ENCODE measurements at places on chromosomes 11 and 22.

GRCh38 chr11:126192361-126192760, 19.1 kb downstream of the RPUSD4 start:
- no peak for DNase-seq

DNA sequence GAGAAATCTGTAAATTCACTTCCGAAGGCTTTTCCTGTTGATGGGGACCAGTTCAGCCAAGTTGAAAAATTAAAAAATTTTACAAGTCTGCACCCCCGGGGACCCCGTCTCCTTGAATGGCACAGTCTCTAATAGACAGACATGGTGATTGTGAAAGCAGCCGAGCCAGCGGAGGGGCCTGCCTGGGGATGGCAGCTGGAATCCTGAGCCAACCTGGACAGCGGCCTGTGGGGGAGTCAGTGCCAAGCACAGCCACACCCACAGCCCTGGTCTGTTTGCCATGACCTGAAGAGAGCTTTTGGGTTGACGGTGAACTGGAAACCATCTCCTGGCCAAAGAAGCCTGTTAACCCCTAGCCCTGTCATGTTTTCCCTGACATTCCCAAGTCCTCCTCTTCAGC, 64.7 kb downstream of the PARVG start:
- DNase-seq: no peak

- peak; percentile 71 for DNase-seq
Observed at GRCh38 chr11:12800032-12800671, 125.9 kb downstream of the TEAD1 start.

DNA sequence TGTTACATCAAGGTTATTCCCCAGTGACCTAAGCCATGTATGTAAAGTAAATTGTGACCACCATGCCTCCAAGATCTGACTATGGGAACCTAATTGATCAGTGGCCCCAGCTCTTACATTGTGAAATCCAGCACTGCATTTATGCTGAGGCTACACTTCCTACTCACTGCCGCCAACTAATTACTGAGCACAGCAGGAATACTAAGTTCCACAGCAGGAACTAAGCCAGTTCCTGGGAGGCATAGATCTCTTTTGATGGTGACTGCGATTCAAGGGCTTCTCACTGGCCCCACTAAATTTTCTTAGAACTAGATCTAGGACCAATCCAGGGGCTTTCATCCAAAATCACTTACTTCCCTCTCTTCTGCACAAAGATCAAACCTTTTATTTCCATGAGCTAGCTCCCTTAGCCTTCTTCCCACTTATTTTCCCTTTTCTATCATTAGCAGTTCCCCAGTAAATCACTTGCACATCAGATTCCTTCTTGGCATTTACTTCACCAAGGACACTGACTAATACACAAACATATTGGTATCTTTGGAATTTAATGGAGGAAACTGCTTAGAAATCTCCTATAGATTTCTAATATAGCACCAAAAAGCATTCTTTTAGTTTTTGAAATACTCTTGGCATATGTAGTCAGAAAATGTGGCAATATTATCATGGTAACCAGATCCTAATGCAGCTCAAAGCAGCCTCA, 46.0 kb downstream of the CNTN5 start:
- DNase-seq: no peak

- no peak for DNase-seq
Observed at GRCh38 chr11:119481667-119482400, 58.9 kb upstream of the THY1 start.

- no peak for DNase-seq
Observed at GRCh38 chr22:50302564-50302963, 4.9 kb downstream of the PLXNB2 start.

DNA sequence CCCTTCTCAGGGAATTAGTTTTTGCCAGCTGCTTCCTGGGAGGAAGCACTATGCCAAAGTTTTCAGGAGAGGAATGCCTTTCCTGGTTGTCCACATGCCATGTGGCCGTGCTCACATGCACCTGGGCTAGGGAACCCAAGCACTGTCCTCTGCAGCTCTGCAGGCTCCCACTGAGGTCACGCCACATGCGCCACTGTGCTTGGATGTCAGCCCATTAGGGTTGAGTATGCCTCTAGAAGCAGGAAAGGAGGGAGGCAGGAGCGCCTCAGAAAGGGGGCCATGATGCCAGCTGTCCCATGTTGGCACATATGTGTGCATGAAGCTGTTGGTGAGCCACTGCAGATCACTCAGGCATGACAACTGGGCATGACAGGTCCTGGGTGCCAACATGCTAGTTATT, 81.6 kb upstream of the SUSD2 start:
- DNase-seq: no peak

DNA sequence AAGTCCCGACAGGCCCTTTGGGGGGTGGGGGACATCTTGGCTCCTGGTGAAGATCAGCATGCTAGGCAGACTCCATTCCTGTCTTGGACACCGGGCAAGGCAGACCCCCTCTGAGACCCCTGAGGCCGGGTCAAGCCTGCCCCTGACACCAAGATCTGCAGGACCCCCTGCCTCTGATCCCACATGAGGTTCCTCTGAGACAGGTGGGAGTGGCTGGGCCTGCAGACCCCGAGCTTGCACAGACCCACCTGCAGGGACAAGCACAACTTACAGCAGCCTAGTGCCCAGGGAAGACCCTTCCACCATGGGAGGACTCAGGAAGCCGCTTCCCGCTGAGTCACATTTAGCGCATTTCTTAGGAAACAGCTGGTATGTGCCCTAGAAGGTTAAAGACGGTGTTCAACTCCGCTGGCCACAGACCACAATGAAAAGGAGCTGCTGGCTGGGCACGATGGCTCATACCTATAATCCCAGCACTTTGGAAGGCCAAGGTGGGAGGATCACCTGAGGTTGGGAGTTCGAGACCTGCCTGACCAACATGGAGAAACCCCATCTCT, 15.5 kb downstream of the ARVCF start:
- no peak for DNase-seq

DNA sequence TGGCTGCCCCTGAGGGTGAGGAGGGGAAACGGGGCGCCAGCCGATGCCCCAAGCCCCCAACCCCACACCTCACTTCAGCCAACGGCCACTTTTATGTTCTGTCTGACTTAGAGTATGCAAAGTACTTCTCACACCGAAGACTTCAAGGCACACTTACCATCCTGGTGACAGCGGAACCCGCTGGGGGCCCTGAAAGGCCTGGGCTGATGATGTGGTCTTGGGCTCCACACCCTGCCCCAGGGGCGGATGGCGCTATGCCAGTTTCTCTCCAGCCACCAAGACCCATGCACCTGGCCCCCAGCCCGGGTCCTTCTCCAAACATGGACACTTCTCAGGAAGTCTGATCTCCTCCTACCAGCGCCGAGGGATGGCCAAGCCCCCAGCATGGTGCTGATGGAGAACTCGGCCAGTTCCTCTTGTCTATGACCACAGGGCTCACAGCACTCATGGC, 175.4 kb downstream of the CTTN start:
- DNase-seq: no peak

- no peak for DNase-seq
Observed at GRCh38 chr22:46165977-46166376, 15.7 kb downstream of the PPARA start.

GRCh38 chr11:87359401-87359800, 321.7 kb downstream of the TMEM135 start:
- DNase-seq: no peak

GRCh38 chr22:22366537-22366936, 122.0 kb downstream of the VPREB1 start:
- DNase-seq: no peak

GRCh38 chr11:1936072-1936780, 10.9 kb upstream of the MRPL23 start:
- no peak for DNase-seq

DNA sequence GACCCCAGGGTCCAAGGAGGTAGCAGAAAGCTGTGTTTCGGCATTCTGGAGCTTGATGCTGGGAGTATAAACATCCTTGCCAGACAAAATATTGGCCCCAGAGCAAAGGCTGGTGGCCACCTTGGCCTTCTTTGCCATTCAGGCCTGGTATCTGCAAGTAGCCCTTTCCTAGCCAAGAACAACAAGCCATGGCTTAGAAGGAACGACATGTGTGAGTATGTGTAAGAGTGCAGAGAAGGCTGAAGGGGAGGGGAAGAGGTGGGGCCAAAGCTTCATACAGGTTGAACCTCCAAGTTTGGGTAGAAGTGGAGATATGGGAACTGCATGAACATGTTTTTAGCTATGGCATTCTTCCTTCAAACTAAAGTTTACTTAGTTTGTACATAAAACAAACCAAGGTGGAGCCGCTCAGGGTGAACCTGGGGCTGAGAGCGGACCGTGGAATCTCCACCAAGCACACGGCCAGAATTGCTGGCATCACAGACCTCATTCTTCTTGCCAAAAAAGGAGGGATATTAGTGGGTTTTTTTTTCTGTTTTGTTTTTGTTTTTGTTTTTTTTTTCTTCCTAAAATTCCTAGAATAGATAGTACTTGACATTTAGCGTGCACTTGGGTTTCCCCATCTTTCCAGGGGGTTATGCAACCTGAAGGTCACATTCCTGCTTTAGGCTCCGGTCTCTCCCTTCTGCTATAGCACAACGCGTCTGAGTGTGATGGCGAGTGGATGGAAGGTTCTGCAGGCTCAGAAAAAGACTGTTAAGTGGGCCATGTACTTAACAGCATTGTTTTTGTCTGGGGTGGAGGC, 70.9 kb downstream of the ADAMTS15 start:
- DNase-seq: no peak

DNA sequence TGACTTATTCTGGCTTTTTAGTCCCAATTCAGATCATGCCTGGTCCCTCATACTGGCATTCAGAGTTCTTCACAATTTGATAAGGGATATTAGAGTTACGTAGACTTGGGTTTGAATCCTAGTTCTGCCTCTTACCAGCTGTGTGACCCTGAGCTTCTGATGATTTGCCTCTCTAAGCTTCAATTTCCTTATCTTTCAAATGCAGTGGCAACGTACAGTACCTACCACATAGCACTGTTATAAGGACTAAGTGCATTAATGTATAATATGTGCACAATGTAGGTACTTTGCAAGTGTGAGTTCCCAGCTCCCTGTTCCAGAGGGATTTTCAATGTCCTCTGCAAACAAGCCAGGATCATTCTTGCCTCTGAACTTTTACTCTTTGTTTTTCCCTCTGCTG, 7.3 kb downstream of the RHOG start:
- DNase-seq: no peak

DNA sequence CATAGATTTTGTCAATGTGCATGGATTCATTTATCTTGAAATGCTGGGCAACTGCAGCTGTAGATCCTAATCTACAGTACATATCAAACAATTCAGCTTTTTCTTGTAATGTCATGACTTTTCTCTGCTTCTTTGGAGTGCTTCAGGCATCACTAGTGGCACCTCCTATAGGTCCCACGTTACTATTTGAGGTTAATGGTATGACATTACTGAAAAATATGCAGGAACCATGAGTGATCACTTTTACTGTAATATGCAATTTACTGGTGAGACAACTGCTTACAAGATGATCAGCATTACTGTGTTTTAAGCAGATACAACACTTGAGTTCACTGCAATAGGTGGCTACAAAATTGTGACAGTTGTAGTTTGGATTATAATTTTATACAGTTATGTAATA, 3.0 kb downstream of the CENATAC start:
- peak; percentile 40 for DNase-seq

GRCh38 chr11:7252683-7253213, 1.0 kb downstream of the SYT9 start:
- DNase-seq: no peak

DNA sequence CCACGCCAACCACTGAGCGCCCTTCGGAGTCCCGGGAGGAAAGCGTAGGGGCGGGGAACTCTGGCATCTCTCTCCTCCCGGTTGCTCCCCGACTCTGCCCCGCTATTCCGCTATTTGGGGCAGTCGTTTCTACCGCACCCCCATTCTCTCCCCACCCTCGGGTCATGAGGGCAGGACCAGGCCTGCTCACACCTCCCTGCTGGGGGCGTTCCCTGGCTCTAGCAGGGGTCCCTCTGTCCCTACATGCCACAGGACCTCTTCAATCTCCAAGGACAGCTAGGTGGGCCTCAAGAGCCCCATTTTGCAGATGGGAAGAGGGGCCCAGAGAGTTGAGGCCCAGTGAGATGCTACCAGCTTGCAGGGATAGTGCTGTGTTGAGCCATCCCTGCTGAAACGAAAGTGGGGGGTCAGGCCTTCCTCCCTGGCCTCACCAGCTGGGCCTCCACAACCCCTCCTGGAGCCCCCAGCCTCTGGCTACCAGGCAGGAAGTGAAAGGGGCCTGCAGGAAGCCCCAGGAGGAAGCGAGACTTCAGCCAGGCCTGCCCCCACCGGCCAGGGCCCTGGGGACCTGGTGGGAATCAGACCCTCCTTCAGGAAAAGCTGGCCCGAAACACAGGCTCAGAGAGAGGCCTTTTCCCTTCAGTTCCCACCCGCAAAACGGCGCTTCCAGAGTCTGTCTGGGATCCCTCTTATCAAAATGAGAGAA, 5.5 kb upstream of the SHISA8 start:
- no peak for DNase-seq

- no peak for DNase-seq
Observed at GRCh38 chr22:35178446-35178845, 78.8 kb upstream of the HMGXB4 start.

GRCh38 chr11:72585762-72586311, 88.4 kb downstream of the PDE2A start:
- DNase-seq: peak; percentile 31

- no peak for DNase-seq
Observed at GRCh38 chr22:42857845-42858481, 890 bp upstream of the ARFGAP3 start.

DNA sequence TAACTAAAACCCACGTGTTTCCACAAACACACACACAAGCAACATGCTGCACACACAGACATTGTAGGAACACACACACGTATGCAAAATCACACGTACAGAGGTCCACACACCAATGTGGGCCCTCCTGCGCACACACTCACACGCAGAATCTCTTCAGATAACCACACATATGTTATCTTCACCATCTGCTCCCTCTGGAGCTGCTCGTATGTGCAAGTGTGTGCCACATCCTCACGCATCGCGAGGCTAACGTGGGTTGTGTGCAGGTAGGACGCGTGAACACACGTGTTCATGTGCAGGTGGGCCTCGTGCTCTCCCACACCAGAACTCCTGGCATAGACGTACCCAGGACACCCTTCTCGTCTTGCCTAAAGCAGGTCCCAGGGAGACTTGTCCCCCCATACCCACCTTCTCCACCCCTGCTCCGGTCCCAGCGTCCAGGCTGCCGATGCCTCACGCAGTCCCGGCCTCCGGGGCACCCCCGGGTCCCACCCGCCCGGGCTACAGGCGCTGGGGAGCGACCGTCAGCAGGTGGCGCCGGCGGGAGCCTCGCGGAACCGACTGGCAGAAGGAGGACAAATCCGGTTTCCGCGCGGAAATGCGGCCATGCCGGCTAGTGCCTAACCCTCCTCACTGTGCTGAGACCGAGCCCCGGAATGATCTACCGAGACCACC, 10.3 kb upstream of the IGSF9B start:
- no peak for DNase-seq
